ENCODE measurements at places on chromosomes 1 and 21.
A peak's percentile ranks its signal among the peaks of the same experiment; 100 is the strongest.

DNA sequence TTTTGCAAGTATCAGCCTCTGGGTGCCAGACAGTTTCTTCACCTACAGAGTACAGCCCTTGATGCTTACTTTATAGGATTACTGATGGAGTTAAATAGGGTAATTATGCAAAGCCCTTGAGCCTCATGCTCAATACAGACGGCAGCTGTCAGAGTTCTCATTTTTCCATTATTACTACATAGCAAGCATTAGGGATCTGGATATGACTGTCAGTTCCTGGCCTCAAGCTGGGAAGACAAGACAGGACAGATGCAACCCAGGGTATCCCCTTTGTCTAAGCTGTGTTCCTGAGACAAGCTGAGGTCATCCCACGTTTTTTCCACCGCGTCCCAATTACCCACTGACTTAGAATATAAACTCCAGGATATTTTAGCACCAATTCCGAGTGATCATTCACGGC is 94.4 kb downstream of the SLC35F3 start:
- DNase-seq: no peak

- peak; percentile 28 for DNase-seq
Measured at GRCh38 chr1:108512239-108513043, 47.5 kb upstream of the EEIG2 start.

GRCh38 chr1:114741963-114742746 is 15.6 kb downstream of the CSDE1 start:
- no peak for DNase-seq

- no peak for DNase-seq
Measured at GRCh38 chr1:14617791-14618190, 19.3 kb downstream of the KAZN start.

DNA sequence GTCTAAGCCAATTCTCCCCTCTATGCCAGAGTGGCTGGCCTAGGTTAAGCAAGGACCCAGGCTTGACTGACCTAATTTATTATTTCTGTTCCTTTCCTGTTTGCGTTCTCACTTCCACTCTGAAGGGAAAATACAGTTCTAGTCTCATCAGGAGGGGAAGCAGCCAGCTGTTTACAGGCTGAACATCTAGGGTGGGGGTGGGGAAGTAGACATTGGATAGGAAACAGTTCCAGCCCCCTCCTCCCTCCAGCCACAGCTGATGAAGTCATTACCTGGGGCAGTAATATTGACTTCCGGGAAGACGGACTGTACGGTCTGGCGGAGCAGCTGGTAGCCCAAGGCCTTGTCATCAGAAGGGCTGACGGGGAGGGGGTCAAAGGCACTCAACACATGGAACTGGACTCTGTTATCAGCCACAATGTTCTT is 17.6 kb downstream of the PM20D1 start:
- DNase-seq: no peak

DNA sequence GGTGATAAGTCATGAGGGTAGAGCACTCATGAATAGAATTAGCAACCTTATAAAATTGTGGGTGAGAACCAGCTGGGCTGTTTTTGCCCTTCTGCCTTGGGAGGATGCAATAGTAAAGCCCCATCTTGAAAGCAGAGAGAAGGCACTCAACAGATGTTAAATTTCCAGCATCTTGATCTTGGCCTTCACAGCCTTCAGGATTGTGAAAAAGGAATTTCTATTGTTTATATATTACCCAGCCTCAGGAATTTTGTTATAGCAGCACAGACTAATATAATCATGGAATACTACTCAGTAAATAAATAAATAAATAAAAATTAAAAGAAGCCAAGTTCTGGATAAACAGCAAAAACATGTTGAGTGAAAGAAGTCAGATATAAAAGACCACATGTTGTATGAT is 175.2 kb downstream of the KCNT2 start:
- no peak for DNase-seq

GRCh38 chr1:47662068-47662467 is 224.2 kb downstream of the FOXD2 start:
- DNase-seq: no peak

- DNase-seq: no peak
Measured at GRCh38 chr21:38777531-38777930, 28.2 kb upstream of the ETS2 start.

DNA sequence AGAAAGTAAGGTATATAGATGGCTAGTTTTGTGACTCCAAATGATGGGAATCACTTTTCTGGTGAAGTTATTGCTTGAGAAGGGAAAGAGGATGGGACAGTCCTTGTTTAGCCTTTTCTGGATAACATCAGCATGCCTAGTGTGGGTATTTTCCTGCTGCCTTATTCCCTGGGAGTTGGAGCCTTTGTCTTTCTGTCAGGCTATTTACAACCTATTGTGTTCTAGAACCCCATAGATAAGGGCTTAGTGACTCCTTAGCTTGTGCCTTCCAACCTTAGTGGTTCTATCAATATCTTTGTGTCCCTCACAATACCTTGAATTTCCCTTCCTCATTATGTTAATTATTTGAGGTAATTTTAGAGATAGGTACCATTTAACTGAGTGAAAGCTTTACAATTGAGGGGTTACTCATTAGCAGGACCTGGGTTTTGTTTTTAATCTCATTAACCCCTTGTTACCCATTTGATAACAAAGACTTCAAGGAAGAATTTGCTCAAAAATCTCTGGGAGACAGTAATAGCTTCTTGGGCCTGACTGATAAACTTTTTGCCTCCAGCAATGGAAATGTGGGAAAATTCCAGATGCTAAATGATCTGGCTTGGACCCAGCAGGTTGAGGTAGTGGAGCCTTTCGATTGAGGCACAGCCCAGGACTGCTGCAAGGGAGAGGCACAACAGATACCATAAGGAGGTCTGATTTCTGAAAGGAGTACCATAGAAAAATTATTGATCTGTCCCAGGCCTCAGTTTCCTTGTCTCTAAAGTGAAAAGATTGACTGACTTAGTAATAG is 49.0 kb downstream of the CACHD1 start:
- no peak for DNase-seq

GRCh38 chr21:43899307-43900077 is 34.5 kb downstream of the AGPAT3 start:
- no peak for DNase-seq

DNA sequence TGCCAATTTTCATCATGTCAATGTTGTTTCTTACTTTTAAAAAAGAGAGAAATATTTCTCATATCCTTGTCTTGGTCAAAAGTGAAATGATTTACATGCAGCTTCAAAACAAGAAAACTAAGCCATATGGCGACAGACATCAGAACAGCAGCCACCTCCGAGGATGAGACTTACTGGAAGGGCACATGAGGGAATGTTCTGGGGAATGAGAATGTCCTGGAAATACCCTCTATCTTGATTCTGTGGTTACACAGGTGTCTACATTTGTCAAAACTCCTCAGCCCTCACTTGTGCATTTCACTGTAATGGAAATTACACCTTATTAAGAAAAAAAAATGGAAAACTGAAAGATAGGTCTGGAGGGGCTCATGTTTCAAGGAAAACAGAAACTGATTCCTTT is 14.2 kb upstream of the ECE1 start:
- DNase-seq: no peak

GRCh38 chr1:206925106-206925736 is 3.5 kb upstream of the FCMR start:
- no peak for DNase-seq

GRCh38 chr21:33109574-33110339 is 39.8 kb downstream of the OLIG1 start:
- DNase-seq: no peak

- no peak for DNase-seq
Measured at GRCh38 chr1:181113059-181113641, 24.6 kb downstream of the IER5 start.

DNA sequence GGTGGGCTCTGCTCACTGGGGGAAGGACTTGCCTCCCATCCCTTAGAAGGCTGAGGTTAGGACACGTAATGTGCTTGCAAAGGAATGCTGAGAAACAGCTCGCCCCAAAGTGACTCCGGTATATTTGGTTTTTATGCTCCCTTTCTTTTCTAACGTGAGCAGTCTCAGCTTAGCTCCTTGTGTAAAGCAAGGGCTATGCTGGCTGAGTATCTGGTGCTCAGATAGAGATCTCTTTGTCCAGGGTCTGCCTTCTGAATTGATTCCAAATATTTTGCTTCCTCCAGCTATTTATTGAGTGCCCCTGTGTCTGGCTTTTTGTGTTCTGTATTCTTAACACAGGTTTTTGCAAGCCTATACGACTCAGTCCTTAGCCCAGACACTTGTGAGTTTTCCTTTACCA is 94.5 kb upstream of the ARTN start:
- no peak for DNase-seq

DNA sequence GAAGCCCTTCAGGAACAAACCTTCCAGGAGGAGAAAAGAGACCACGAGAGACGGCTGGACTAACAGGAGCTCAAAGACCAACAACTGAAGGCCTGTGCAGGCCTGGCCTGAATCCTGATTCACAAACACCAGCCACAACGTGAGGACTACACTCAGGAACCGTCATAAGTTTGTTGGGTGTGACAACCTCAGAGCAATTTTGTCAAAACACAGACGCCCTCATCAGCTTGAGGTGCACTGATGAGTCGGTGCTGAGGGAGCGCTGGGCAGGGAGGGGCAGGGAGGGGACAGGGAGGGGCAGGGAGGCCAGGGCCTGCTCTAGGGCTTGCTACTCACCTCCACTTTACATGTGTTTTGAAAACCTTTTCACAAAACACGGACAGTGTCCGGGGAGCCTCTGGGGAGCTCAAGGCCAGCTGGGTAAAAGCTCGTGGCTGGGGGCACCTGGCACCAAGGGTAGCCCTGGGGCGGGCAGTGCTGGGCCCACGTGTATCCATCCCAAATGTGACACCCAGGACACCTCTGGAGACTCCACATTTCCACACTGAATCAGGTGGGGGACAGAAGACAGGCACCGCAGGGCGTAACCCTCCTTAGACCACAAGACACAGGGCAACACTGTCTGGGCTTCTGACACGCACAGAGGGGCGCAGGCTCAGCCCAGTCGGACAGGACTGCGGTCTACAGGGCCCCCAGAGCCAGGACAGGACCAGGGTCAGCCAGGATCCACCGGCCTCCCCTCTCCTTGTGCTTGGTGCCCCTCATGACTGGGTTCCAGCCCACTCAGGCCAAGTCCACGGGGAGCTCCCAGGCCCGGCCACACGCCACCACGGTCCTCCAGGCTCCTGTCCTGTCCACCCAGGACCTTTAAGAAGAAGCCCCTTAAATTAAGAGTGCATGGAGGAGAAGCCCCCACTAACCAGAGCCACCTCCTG is 16.5 kb downstream of the LSS start:
- no peak for DNase-seq

DNA sequence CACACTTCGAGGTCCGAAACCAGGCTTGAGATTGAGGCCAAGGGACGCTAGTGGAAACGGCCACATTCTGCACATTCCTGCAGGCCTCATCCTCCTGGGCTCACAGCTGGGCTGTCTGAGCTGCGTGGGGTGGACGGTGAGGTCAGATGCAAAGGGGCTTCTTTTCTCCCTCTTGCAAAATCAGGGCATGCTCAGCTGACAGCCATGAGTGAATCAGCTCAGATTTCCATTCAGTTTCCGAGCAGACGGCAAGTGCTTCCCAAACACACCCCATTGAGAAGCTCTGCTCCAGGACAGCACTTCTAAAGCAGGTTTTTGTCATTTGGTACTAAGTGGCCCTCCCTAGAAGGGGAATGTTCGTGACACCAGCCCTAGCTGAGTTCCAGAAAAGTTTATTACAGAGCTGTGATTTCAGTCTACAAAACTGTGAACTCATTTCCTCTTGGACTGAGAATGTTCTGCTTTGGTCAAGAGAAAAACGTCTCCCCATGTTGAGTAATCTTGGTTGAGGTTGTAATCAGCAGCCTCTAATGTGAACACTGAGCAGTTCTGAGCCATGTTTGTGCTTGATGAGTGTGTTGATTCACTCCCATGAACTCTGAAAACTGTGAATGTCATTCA is 10.0 kb downstream of the PDPN start:
- no peak for DNase-seq

GRCh38 chr1:28136922-28137613 is 39.4 kb downstream of the PTAFR start:
- no peak for DNase-seq

DNA sequence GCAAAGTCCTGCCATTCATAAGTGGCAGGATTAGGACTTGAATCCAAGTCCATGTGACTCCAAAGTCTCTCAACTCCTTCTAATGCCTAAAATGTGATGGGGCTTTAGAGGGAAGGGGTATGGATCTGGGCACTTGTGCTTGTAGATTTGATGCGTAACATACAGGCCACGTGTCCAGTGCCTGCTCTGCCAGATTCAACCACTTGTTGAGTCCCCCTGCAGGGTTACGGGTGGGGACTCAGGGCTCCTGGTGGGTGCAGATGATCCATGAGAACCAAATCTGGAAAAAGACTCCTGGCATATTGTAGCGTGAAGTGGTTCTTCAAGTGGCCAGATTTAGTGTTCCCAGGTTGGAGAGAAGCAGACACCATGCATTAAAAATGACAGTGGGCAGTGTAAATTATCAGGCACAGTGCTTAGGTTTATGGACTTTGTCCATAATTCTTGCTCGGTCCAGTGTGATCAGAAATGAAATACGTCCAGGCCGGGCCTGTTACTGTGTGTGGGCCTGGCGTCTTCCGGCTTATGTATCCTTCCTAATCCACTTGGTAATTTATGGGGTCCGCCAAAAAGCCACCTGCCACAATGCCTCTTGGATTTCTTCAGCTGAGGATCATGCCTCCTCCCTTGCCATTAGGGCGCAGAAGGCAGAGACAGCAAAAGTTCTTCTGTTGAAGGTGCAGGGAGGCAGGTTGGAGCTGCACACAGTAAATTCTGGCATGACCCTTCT is 51.2 kb upstream of the LRP8 start:
- no peak for DNase-seq

DNA sequence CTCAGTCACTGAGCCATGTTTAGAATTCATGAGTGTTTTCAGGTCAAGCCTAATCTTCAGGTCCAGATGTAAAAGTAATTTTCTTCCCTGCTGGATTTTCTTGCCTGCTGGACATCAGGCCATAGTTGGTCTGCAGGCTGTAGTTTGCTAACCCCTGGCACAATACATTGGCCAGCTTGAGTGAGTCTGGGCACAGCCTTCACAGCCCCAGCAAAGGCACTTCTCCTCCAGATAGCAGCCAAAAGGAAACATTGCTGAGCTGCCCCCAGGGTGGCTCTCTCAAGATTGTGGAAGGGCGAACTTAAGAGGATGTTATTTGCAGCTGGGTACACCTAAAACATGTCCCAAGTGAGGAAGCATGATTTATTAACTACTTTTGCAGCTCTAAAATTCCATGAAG is 126.8 kb downstream of the PIK3R3 start:
- no peak for DNase-seq

DNA sequence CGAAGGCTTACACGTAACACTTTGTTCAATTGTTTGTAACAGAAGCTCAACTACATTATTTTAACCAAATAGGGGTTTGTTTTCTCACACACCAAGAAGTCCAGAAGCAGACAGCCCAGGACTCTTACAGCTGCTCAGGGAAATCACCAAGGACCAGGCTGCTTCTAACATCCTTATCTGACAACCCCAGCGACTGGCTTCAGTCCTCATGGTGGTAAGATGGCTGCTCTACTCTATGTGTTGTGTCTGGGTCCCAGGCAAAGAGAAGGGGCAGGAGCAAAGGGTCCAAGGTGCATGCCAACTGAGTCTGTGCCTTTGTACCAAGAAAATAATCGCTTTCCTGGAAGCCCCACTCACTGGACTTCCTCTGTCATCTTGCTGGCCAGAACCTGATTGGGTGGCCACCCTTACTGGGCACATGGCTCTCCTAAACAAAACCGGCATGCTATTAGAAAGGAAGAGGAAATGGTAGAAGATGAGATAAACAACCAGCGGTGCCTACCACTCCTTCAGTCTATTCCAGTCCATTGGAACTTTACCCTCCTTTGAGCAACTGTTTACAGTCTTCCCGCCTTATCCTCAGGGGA is 34.1 kb upstream of the LRRC8D start:
- no peak for DNase-seq

- DNase-seq: no peak
Measured at GRCh38 chr1:39657402-39657801, 14.5 kb downstream of the NT5C1A start.

Data from hippocampal formation (tissue), 2 donors.